ENCODE measurements at places on chromosomes 1 and 21. TPM values are rescaled to one million over a fixed set of nuclear protein-coding genes. Genes with fewer than 3 reads are reported as not detected.

GRCh38 chr1:201436969-201437368 lies 15.4 kb upstream of the TNNI1 start:
- DNase-seq, result no peak

DNA sequence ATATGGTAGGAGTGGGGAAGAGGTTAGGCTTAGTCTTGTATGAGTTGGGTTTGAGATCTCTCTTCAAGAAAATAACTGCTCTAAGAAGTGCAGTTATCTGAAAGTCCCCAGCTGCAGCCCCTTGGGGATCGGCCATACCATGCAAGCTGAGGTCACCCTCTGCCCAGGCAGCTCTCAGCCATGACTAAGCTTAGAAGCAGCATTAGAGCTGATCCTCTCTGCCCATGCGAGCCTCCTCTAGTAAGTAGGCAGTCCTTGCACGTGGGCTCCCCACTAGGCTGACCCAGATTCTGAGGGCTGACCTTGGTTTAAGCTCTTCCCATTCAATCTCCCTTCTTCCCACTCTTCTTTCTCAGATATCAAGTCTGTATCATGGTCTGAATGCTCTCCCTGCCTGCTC lies 121.0 kb upstream of the UBE2U start:
- no peak for DNase-seq

GRCh38 chr1:12505639-12506280 lies 112.2 kb downstream of the DHRS3 start:
- no peak for DNase-seq

DNA sequence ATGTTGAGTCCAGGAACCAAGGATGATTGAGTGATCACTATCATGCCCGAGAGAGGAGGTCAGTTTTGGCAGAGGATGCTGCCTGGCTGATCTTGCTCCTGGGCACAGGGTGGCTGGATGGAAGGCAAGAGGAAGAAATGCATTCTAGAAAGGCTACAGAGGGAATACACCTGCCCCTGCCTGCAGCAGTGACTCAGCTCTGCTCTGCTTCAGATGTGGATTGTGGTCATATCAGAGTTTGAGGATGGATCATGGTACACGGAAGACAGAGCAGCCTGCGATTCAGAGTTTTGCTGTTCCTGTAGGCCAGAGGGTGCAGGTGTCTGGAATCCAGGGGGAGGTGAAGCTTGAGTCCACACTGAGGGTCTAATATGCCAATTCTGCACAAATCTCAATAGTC lies 37.2 kb downstream of the PCP4 start:
- no peak for DNase-seq

DNA sequence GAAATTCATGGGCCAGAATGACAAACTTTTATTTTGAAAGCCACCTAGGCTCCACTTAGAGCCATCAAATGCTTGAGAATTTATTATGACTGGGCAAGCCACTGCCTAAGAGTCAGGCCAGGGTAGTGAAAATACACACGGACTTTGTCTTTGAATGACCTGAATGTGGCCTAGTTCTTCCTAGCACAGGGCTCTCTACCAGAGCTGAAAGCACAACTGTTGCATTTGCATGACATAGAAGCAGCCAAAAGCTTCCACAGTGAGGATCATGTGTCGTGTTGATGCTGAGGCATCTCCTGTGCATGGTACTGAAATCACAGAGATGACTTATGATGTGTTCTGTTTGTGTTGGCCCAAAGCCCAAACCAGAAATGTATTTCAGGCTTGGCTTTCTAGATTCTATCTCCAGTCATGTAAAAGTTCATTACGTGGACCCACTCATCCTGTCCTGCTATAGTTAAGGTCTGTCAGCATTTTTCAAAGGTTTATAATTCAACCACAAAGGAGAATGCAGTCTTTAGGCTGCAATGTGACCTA lies 164.0 kb upstream of the UBE2U start:
- DNase-seq, result no peak

- no peak for DNase-seq
Measured at GRCh38 chr1:97588772-97589171, 332.1 kb downstream of the DPYD start.

- no peak for DNase-seq
Measured at GRCh38 chr1:18805150-18805879, 54.1 kb downstream of the TAS1R2 start.

Gene S100A7
- not detected for polyA plus RNA-seq

Gene S1PR1
- not detected for polyA plus RNA-seq

Gene HSD11B1
- not detected for polyA plus RNA-seq

Measured in HepG2 (cell line).